ENCODE measurements at places on chromosomes 13 and 19.
A peak's percentile ranks its signal among the peaks of the same experiment; 100 is the strongest.

DNA sequence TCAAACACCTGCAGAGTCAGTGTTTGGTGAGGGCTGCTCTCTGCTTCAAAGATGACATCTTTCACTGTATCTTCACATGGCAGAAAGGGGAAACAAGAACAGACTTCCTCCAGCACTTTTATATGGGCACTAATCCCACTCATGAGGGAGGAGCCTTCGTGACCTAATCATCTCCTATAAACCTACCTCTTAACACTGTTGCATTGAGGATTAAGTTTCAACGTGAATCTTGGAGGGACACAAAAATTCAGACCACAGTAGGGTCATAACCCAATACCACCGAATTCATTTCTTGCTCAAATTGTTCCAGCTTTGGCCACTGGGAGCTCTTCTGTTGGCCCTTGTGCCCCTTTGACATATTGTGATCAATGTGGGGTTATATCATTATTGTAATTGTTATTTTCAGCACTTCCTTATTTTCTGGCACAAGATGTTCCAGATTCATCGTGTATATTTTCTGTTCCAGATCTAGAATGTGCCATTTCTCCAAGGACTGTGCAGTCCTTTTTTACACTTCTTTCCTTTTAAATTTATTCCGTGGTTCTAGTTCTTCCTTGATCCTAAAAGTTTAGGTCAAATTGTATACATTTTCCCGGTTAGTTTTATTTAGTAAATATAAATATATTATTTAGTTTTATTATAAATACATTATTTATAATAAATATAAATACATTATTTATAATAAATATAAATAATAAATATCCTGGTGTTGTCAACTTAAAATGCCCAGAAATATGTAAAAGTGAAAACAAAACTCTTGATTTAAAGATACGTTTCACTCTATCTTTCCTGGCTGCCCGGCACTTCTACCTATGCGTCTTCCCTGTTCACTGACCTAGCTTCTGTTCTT, 35.5 kb upstream of the IGFL4 start:
- no peak for DNase-seq

- DNase-seq, result no peak
Observed at GRCh38 chr13:94332359-94333096, 147.0 kb downstream of the DCT start.

DNA sequence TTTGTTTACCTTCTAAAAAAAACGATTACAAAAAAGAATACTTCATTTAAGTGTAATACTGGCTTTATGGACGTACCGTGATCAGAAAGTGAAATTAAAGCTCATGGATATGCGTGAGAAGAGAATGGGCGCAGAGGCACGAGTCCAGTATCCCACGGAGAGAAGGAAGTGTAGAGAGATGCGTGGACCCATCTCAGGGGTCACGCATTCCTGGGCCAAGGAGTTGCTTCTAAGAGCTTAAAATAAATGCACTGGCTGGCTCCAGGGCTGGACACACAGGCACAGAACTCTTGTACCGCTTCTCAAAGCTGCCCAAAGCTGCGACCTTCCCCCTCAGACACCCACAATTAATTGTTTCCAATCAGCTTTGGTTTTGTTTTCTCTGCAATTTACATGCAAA, 8.7 kb upstream of the SPC24 start:
- DNase-seq, result no peak

DNA sequence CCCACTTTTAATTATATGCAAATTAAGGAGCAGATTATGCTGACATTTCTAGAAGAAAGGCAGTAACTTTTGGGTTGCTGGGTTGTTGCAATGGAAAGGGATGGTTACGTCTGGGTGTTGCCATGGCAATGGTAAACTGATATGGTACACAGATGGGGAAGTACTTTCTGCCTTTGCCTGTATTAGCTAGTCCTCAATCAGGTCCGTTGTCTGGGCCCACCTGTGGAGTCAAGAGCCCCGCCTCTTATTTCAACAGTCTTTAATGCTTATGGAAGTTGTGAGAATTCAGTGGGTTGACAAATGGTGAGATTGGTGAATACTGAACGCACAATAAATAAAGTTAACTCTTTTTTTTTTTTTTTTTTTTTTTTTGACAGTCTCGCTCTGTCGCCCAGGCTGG, 30.6 kb upstream of the DPP9 start:
- DNase-seq, result no peak

DNA sequence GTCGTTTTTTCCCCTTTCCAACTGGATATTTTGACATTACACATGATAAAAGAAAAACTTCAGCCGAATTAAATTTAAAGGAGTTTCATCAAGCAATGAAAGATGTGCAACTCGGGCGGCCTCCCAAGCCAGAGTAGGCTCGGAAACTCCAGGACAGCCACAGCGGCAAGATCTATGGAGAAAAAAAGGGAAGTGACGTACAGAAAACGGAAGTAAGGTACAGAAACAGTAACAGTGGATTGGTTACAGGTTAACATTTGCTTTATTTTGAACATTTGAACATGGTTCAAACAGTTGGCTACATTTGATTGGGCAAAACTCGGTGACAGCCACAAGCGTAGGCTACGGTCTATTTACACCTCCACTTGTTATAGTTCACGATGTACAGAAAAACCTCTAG, 30.5 kb upstream of the FAM124A start:
- DNase-seq, result no peak

- DNase-seq, result no peak
Observed at GRCh38 chr13:45876781-45877180, 25.2 kb upstream of the SIAH3 start.

- no peak for DNase-seq
Observed at GRCh38 chr13:49821216-49822009, 28.9 kb upstream of the KPNA3 start.

DNA sequence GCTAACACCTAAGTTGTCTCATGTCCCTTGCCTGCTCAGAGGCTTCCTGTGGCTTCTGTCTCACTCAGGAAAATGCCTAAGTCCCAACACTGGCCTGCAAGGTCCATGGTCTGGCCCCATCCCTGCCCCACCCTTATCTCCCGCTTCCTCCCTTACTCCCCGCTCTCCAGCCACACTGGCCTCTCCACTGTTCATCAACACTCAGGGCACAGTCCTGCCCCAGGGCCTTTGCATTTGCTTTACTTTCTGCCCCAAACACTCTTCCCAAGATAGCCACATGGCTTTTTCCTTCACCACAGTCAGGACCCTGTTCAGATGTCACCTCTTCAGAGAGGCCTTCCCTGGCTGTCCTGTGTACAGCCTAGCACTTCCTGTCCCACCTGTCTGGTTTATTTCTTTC, 32.1 kb upstream of the IGSF23 start:
- DNase-seq, result no peak

DNA sequence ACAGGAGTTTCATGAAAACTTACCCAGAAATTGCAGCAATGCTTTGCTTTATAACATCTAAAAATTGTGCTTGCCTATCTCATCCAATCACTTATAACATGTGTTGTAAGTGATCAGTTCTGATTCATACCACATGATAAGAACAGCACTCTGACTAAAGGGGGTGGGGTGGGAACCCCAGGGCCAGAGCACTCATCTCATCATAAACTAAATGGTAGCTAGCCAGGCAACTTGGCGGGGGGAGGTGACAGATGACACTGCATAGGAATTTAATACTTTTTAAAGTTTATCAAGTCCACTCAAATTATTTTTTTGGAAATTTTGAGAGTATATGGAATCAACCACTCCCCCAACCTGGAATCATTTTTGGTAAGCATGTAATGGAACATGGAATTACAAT, 42.1 kb downstream of the FOXO1 start:
- DNase-seq, result peak; percentile 55

DNA sequence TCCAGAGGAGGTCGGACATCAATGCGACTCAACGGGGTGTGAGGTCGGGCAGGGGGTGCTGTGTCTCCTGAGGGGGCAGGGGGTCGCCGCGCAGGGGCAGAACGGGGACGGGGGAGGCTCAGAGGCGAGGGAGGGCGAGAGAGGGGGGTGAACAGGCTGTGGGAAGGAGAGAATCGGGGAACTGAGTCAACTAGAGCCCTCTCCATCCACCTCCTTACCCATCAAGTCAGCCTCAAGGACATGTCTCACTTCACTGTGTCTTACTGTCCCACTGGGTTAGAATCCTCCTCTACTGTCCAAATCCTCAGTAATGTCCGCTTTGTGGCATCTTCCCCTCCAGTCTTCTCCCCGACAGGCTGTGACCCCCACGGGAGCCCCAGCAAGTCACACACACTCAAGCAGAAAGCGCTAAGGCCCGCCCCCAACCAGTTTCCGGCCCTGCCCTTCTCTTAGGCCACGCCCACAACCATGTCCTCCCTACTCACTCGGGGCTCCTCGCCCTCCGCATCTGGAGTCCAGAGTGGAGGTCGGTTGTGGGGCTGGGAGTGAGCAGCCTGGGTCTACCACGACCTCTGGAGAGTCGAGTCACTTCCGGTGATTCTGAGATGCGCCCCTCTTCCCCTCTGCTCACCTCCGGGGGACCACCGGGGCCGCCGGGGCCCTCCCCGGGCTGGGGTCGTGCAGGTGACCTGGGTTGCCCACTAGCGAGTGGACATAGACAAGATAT, 9.3 kb downstream of the PLEKHA4 start:
- DNase-seq, result peak; percentile 85

GRCh38 chr13:42753697-42754096, 27.7 kb upstream of the FAM216B start:
- no peak for DNase-seq

DNA sequence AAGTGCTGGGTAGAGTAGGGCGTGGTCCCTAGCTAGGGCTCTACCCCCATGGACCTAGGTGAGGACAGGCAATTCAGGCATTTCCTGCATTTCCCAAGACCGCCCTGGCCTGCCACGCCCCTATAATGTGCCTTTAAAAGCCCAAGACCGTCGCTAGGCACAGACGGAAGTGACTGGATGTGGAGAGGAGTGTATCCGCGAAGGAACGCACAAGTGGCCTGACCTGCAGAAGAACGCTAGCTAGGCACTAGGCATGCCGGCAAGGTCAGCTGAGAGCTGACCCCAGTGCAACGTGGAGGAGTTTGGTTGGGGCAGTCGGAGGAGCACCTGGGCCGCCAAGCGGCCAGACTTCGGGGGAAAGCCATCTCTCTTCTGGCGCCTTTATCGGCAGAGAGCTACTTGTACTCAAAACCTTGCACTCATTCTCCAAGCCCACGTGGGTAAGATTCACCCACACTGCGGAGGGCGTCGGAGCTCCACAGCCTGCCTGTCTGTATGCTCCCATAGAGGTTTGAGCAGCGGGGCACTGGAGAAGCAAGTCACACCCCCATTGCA, 370.0 kb downstream of the FGF9 start:
- no peak for DNase-seq

DNA sequence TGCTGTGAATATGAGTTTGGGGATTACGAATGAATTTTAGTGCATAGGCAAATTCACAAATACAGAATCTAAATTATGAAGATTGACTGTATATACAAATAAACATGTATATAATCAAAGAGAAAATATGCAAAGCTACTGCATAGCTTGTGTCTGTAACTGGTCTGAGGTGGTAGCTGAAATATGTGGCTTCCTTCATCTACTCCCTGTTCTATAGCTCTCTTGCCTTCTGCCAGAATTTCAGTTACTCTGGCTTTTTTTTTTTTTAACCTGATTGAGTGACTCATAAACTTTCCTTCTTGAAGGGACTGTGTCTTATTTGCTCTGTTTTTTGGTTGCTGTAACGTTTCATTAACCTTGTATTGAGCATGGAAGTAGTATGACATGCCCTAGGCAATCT, 26.6 kb downstream of the DNAJC3 start:
- no peak for DNase-seq

DNA sequence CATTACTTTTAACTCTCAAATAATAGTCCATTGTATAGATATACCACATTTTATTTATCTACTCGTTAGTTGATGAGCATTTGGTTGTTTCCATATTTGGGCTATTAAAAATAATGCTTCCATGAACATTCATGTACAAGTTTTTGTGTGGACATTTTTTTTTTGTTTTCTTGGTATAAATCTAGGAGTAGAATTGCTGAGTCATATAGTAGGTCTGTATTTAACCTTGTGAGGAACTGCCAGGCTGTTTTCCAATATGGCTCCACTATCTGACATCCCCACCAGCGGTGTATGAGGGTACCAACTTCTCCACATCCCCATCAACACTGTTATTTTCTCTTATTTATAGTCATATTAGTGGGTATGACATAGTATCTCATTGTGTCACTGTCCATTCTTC, 143.1 kb downstream of the RAP2A start:
- DNase-seq, result no peak

GRCh38 chr13:25046274-25046984, 49.5 kb upstream of the PABPC3 start:
- DNase-seq, result no peak

DNA sequence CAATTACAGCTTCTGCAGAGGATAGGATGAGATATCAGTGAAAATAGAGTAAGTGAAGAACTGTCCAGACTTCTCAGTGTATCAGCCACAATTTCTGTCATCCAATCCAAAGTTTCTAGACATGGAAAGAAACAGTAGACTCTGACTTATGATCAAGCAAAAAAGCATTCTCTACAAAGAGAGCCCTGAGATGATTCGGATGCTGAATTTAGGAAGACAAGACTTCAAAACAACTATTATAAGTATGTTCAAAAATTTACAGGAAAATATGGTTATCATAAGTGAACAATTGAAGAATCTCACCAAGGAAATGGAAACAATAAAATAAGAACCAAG, 238.2 kb upstream of the IRS2 start:
- DNase-seq, result no peak

GRCh38 chr13:33520468-33520839, 234.9 kb upstream of the STARD13 start:
- DNase-seq, result no peak

GRCh38 chr13:100755891-100756290, 81.3 kb upstream of the TMTC4 start:
- DNase-seq, result no peak

- no peak for DNase-seq
Observed at GRCh38 chr13:24185591-24186232, 25.2 kb downstream of the SPATA13 start.

DNA sequence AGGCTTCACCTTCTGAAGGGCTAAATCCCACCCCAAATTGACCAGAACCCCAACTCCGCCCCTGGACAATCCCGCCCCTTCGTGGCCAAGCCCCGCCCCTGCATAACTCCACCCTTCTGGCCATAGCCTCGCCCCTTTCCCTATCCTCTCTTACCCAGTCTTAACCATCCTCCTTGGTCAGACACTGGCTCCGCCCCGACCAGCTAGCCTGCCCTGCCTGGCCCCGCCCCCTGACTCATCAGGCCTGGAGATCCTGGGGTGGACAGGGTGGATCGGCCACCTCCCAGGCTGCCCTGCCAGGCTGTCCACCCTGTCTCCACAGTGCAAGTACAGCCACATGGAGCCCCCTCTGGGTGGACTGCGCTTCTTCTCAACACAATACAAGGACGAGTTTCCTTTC, 8.0 kb upstream of the ZNF358 start:
- peak; percentile 42 for DNase-seq

DNA sequence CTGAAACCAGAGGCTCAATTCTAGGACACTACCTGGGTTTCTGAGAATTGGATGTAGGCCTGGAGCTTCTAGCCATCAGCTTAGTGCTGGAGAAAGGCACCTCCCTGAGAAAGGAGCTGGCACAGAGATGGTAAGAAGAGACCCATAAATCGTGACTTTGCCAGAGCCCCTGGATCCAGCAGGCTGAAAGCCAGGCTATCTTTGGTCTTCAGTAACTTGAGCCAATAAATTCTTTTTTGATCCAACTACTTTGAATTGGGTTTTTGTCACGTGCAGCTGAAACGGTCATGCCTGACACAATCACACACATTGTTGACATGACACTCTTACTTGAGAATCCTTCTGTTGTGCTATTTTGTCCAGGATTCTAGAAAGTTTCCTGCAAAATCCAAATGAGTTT, 103.4 kb downstream of the LHFPL6 start:
- no peak for DNase-seq

Measured in stimulated activated naive CD8-positive, alpha-beta T cell treated with anti-CD3 and anti-CD28 coated beads, Interleukin-15, Interleukin-2, amounts not matched to agents 100 U/mL and 50 U/mL, for 24 hours (primary cell).